SHP77 (cell line): ENCODE measurements at places on chromosomes 1 and 21.

DNA sequence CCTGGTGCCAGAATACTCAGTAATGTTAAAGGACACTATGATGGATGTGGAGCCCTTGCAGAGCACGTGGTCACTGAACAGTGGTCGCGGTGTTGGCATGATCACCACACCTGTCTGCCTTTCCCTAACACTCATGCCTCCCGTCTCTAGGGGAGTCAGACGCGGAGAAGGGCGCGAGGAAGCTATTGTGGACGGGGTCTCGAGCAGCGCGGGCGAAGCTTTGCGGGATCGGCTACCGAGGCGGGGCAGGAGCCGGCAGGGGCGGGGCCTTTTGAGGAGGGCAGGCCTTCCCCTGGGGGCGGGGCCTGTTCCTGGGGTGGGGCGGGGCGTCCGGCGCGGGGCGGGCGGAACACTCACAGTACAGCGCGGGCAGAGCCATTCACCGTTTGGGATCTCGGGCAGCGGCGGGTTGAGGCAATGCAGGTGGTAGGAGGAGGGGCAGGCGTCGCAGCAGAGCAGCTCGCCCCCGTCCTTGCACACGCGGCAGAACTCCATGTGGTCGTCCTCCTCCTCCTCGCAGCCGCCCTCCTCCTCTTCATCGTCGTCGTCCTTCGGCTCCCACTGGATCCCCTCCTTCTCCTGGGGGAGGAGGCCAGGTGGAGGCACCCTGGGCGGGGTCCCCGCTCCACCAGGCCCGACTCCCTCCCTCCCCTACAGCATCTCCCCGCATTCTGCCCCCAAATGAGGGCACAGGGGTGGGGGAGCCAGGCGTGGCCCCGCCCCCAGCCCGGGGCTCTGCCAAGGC is 31.5 kb downstream of the CHD5 start:
- no peak for DNase-seq

DNA sequence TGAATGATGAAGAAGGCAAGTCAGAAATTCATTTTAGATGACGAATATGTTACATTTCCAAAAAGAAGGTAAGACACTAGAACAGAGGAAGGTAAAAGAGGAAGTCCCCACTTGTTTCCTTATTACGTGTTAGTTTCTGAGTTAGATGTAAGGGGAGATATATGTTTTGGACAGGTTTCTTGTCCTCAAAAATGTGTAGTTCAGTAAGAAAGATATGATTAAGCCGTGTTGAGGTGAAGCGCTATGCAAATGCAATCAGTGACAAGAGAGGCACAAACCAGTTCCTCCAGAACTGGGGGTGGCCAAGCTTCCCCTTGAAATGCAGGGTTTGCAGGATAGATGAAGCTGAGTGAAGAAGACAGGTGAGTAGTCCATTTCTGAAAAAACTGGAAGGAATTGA is 293.3 kb upstream of the RUNX1 start:
- no peak for DNase-seq

- DNase-seq, result no peak
Measured at GRCh38 chr21:42981214-42981523, 6.8 kb downstream of the PKNOX1 start.

DNA sequence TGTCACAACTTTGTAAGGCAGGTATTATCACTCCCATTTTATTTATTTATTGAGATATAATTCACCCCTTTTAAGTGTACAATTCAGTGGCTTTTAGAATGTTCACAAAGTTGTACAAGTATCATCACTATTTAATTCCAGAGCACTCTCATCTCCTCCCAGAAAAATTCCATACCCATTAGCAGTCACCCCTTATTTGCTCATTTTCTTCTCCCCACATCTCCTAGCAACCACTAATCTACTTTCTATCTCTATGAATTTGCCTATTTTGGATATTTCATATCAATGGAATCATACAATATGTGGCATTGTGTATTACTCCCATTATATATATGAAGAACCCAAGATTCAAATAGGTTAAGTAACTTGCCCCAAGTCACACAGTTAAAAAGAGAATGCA is 7.0 kb downstream of the DSTYK start:
- DNase-seq, result no peak

DNA sequence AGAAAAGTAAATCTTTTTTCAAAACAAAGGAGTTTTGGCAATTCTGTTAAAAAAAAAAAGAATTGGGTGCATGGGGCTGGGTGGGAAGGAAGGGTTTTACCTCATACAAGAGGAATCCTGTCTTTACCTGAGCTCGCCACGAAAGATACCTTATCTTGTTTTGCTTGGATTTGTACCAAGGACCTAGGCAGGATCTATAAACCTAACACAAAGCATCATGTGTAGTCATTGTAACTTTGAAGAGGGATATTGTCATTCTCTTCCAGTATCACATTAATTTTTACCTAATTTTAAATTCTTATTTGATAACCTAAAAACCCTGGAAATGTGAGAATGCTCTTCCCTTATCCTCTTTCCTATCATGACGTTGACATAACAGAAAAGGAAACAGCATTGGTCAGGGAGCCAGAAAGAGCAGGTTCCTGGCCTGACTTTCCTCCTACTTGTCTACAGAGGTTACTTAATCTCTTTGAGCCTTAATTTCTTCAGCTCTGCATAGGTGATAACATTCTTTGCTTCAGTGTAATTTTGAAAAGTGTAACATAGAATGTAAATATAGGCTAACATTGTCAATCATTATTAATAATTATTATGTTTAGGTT is 4.0 kb upstream of the LAMC1 start:
- DNase-seq, result no peak

DNA sequence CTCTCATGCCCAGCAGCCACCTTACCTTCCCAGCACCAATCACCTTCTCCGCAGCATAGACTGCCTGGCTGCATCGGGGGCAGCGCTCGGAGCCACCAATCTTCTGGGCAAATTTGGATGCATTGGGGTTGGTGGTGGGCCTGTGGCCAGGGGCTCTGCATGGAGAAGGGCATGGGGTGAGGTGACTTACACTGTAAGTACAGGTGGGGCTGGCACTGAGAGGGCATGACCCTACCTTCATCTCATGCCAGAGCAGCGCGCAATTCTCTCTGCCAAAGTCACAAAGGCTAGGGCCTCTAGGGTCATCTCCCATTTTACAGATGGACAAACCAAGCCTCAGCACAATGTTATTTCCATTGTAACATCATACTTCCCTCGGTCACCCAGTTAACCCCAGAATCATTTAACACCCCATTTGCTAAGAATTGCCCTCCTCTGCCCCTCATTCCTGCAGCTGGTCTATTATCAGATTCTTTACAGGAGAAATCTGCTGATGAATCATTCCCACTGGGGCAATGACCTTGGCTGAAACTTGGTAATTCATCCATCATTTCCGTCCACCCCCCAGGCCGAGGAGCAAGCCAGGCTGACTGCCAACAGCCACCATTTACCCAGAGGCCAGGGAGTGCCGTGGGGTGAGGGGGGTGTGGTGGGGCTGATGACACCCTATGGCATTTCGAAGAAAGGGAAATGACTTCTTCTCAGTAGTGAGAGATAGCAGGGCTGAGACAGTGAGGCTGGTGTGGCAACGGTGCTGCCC is 17.9 kb downstream of the CSRP1 start:
- no peak for DNase-seq

DNA sequence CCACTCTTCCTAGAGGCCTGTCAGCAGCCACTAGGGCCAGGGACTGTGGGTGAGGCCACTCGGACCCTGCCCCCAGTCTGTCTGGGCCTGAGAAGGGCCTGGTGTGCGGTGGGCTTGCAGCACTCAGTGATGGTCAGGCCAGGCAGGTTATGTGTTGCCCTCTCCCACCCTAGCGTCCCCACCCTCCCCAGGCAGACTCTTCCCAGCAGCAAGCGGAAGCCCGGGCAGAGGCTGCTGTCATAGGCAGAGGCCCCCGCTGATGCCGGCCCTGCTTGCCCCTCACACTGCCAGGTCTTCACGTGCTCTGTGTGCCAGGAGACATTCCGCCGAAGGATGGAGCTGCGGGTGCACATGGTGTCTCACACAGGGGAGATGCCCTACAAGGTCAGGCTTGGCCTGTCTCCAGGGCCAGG is 6.6 kb downstream of the ZBTB48 start:
- DNase-seq, result no peak

DNA sequence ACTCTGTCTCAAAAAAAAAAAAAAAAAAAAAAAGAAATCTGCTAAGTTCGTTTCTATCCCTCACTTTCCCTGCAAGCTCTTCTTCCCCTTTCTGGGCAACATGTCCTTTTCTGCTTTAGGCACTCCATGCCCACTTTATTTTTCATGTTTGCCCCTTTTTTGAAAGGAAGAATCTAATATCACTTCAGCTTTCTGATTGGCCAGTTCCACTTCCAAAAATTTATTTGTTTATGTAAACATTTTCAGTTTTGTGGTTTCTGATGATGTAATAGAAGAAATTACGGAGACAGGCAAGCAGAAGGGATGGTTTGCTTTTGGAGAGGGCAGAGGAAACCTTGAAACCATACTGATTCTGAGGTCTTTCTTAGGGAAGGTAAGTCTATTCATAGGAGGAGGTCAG is 15.1 kb downstream of the IFNAR1 start:
- DNase-seq, result no peak

DNA sequence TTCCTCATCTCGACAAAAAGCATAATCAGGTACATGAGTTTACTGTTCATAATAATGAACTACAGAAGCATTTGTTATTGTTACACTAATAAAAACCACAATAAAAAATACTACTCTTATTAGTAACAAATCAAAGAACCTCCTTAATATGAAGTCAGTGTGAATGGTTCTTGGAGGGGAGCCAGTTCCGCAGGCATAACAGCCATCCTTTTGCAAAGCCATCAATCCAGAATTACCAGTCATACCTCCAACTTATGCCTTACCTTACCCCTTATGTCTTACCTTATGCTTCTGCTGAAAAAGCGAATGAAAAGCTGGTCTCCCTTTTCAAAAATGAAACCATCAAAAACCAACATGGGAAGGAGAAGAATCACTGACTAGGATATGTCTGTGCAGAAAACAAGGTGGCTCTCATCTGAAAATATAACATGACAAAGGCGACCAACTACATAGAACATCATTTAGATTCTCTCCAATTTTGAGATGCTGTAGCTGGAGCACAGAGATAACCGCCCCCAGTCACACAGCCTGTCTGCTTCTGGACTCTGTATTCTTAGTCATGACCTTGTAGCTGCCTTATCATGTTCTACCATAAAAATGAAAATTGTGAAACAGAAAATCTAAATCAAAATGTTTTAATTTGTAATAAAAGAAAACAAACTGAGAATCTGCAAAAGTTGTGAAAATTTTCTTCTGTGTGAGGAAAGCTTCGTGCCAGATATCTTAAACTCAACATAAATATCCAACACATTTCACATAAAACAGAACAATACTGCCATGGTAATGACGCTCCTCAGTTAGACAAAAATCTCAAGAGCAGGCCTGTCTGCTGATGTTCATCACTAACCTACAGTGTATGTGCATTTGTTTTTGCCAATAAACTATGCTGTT is 438.2 kb downstream of the SMYD3 start:
- DNase-seq, result no peak

DNA sequence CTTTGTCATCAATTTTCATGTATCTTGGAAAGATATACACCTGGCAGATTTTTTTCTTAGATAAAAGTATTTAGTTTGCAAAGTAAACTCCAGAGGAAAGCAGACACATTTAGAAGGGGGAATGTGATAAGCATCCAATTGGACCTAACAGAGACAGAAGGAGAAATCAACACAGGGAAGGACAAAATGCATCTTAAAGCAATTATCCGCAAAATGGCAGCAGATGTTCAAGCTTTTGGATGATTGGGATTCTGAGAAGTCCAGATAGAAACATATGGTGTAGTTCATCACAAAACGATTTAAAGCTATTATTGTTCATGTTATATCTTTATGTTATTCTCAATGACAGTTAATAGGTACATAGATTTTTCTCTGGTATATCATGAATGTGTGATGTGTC is 1153.1 kb upstream of the B3GALT2 start:
- DNase-seq, result no peak

GRCh38 chr1:89945852-89946476 is 48.9 kb upstream of the ZNF326 start:
- no peak for DNase-seq

DNA sequence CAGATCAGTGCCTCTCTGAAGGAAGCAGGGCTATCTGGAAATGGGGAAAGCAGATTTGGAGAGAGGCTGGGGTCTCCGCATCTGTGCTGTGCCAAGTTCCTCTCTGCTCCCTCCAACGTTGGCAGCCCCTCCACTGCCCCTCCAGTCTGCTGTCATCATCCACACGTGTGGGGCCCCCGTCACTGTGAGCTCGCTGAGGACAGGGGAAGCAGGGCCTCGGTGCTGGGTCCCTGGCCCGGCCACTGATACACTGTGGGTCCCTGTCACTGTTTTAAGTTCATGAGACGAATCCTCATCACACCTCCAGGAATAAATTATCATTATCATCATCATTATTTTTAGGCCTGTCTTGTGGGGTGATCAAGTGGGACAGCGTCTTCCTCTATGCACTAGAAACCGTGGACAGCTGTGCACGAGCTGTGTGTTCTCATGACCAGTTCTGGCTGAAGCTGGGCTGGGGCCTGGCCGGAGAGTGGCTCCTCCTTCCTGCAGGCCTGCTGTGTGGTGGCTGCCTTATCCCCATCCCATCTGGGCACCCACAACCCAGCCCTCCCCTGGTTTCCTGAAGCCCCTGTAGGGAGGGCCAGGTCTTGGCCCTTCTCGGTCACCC is 52.2 kb downstream of the DMRTB1 start:
- DNase-seq, result no peak

GRCh38 chr1:36151134-36151844 is 2.0 kb upstream of the TRAPPC3 start:
- no peak for DNase-seq
